ENCODE measurements at places on chromosomes 1 and 21.

- no peak for DNase-seq
Measured at GRCh38 chr1:204094313-204094729, 21.4 kb downstream of the SOX13 start.

GRCh38 chr21:24160528-24160927, 1446.8 kb downstream of the MRPL39 start:
- no peak for DNase-seq

GRCh38 chr1:84603941-84604830, 29.9 kb upstream of the CTBS start:
- DNase-seq, result no peak

DNA sequence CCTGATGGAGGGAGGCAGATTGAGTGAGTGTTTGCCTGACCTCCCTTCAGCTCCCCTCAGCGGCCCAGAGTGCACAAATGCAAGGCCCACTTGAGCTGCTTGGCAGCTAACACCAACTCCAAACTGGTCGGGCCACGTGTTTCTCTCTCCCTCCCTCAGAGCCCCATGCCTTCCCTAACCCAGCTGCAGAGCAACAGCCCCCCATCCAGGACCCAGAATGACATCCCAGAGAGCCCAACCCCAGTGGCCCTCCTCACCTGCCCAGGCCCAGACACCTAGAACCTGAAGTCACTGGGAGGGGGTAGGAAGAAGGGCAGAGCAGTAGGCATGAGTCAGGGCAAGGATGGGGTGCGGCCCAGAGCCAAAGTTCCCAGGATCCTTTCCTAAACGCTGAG, 789 bp upstream of the S100A14 start:
- no peak for DNase-seq

- no peak for DNase-seq
Measured at GRCh38 chr1:40676501-40676900, 11.0 kb upstream of the RIMS3 start.

GRCh38 chr1:8584316-8584715, 233.1 kb downstream of the RERE start:
- DNase-seq, result no peak

- no peak for DNase-seq
Measured at GRCh38 chr21:41585199-41585994, 77.4 kb upstream of the TMPRSS2 start.

DNA sequence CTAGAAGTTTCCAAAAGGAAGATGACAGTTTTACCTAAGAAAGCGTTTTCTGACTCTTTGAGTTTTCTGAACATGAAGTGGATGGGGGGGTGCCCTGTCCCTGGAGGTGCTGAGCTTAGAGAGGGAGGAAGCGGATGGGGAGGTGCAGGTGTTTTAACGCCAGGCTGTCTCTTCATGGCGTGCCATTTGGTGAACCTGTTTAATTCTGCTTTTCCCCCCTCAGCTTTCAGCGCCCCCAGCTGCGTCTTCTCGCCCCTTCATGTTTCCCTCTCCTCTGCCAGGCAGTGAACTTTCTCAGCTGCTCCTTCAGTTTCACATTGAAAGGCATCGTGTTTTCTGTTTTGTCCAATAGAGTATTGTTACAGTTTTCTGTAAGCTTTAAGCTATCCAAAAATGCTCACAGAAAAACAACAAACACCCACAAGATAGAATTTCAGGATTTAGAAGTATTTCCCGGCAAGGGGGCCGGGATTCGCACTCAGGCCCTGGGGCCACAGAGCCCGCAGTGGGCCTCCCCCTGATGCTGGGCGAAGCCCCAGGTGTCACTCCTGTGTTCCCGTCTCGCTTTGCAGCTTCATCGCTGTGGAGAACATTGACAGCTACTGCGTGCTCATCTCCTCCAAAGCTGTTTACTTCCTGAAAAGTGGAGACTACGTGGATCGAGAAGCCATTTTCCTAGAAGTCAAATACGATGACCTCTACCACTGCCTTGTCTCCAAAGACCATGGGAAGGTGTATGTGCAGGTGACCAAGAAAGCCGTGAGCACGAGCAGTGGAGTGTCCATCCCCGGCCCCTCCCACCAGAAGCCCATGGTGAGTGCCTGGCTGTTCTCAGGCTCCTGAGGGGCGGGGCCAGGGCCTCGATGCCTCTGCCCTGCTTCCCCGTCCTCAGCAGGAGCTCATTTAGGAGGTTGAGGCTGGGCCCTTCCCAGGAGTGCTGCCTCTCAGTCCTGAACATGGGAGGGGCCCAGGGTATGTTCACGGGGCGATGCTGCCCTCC, 111.4 kb downstream of the DHRS3 start:
- DNase-seq, result no peak
